ENCODE measurements at places on chromosomes 5 and 9.

DNA sequence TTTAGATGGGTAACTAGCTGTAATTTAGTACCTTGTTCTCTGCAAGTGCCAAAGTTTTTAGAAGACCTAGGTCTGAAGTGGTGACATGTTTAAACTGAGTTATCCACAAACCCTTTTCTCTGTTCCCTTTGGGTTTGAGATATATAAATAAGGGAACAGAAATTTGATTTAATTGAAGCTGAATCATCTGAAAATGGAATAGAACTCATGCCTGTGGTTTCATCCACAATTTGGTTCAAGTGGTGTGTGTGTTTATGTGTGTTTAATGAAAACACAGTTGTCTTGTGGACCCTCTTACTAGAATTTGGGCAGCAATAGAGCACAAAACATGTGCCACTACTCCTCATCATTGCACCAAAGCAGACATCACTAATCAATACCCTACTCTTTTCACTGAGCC is 216.9 kb downstream of the GLIS3 start:
- no peak for DNase-seq

- no peak for DNase-seq
Measured at GRCh38 chr5:39521098-39521860, 96.5 kb upstream of the DAB2 start.

GRCh38 chr5:79878721-79879336 is 112.2 kb downstream of the MTX3 start:
- DNase-seq, result peak; percentile 31

GRCh38 chr5:116554764-116555163 is 19.9 kb downstream of the SEMA6A start:
- no peak for DNase-seq

- no peak for DNase-seq
Measured at GRCh38 chr9:34579104-34579807, 10.3 kb downstream of the CNTFR start.

GRCh38 chr9:121185178-121185745 is 16.4 kb downstream of the RAB14 start:
- no peak for DNase-seq

GRCh38 chr5:115402822-115403577 is 106.5 kb upstream of the CCDC112 start:
- no peak for DNase-seq

DNA sequence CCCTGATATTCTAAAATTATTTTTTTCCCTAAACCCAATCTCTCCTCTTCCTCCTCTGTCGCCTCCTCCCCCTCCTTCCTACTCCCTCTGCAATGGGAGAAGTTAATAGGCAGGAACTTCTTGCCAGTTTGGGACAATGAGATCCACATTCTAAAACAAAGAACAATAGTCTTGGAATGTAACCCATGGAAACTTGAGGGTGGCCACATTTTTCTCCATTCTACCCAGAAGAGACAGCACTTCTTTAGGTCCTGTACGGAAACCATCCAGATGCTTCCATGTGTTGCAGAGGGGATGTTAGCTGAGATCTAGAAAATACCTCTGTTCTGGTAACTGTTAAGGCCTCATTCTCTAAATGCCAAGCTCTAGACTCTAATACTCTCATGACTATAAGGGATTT is 10.0 kb downstream of the SPARC start:
- no peak for DNase-seq

DNA sequence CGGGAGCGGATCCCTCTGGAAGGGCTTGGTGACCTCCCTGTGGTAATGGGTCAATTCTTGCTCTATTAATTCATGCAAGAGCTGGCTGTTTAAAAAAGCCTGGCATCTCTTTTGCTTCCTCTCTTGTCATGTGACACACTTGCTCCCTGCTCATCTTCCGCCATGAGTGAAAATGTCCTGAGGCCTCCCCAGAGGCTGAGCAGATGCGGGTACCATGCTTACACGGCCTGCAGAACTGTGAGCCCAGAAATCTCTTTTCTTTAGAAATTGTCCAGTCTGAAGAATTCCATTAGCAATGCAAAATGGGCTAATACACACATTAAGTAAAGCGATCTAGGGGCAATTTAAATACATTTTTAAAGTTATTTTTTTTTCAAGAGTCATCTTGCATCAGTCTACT is 48.7 kb upstream of the CDK20 start:
- no peak for DNase-seq

DNA sequence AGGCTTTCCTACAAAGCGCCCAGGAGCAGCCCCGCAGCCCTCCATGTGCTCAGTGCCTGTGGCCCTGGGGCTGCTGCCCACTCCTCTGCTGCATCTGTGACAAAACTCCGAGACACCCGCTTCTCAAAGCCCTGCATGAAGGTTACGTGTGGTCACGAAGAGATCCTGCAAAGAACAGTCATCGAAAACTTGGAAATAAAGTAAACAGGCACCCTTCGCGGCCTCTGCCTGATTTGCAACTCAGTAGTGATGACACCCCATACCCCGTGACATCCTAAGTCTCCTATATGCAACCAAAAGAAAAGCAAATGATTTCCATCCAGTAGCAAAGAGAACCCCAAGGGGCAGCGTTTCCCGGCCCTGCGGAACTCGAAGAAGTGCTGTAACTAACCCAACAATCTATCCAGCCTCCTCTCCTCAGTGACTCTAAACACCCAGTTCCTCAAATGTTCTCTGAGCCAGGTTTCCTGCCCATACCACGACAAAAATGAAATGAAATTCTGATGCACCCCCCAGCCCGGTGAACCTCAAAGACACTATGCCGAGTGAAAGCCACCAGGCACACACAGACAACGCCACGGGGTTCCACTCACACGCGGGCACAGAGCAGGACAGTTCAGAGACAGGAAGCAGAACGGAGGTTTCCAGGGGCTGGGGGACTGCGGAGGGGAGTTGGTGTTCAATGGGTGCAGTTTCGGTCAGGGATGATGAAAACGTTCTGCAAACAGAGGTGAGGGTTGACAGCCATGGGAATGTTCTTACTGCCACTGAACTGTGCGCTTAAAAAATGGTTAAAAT is 19.0 kb downstream of the NACC2 start:
- DNase-seq, result no peak

- DNase-seq, result no peak
Measured at GRCh38 chr5:113488645-113489184, 462 bp upstream of the MCC start.

GRCh38 chr9:74742792-74743730 is 144.7 kb downstream of the TRPM6 start:
- peak; percentile 44 for DNase-seq

GRCh38 chr5:134450374-134450773 is 38.7 kb upstream of the CDKN2AIPNL start:
- no peak for DNase-seq

DNA sequence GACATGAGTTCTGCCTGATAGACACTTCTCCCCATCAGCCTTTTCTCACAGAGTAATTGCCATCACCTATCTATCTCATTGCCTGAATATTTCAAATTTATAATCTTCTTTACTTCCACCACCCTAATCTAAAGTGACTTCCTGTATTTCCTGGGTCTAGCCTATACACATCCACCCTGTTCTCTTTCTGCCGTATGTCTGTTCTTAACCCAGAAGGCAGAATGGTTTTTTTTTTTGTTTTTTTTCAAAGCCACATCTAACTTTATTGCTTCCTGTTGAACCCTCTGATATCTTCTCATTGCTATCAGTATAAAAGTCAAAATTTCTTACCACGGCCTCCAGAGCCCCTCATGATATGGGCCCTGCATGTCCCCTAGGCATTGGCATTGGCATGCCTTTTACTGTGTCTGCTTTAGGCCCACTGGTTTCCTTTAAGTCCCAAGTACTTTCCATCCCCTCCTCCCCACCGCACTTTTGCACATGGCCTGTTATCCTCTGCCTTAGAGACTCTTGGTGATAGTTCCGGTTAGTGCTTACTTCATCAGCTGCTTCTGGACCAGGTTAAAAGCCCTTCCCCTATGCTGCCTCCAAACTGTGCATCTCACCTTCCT is 159.9 kb downstream of the MAN2A1 start:
- no peak for DNase-seq

DNA sequence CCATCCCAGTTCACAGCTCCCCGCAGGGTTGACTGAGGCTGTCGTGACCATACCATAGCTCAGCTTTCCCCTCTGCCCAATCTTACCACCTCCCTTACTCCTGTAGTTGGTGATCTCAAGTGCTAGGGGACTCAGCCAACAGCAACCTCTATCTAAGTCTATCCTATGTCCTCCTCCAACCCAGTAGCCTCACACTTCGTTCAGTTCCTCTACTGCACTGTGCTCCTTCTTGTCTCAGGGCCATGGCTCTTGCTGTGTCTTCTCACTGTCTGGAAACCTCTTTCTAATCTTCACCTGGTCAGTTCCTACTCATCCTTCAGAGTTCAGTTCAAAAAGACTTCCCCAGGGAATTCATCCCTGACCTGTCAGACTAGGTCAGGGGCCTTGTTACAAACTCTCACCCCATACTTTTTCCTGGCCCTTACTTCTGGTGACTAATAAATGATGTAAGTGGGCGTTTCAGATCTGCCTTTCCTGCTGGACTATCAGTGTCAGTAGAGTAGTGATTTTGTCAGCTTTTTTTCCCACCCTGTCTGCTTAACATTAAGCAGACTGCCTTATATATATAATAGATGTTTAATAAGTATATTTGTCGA is 53.6 kb upstream of the NR3C1 start:
- DNase-seq, result no peak

GRCh38 chr9:6920041-6920440 is 162.3 kb downstream of the KDM4C start:
- DNase-seq, result no peak

GRCh38 chr9:110330484-110331105 is 7.1 kb downstream of the TXNDC8 start:
- DNase-seq, result no peak

GRCh38 chr9:131583337-131583645 is 38.0 kb downstream of the PRRT1B start:
- no peak for DNase-seq

DNA sequence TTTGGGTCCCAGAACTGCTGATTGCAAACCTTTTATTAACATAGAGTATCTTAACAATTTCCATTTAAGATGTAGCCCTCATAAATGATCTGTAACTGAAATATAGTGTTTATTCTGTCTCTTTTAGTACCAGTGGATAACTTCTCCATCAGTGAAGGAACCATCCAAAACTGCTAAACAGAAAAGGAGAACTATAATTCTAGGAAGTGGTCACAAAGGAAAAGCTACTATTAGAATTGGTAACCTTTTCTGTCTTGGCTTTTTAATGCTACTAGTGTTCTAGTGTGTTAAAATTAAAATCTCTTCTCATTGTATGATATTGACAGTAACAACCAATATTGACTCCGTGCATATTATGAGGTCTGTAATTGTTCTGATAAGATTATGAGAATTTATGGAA is 12.8 kb downstream of the CEP78 start:
- DNase-seq, result no peak

GRCh38 chr5:173443971-173444370 is 115.8 kb upstream of the STC2 start:
- DNase-seq, result no peak

GRCh38 chr5:145946112-145946861 is 9.9 kb downstream of the SH3RF2 start:
- DNase-seq, result peak; percentile 59

GRCh38 chr5:3993856-3994473 is 398.3 kb downstream of the IRX1 start:
- no peak for DNase-seq

DNA sequence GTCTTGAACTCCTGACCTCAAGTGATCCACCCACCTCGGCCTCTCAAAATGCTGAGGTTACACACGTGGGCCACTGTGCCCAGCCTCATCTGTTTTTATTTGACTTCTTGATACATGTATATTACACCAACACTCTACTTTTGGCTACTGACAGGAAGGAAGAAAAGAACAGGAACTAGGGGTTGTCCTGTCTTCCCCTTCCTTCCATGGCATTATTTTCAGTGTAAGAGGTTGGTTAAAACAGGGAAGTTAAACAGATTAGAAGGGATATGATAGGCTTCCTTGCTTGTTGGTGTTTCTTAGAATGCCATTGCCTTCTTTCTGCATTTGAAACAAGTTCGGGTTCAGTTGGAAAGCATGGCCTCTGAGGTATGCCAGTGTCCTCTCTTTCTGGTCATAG is 312.8 kb downstream of the NDUFS4 start:
- DNase-seq, result no peak

GRCh38 chr5:122319897-122320296 is 7.9 kb downstream of the SNCAIP start:
- no peak for DNase-seq

- peak; percentile 9 for DNase-seq
Measured at GRCh38 chr5:140868721-140869554, at the start of gene PCDHA11. Gene PCDHA11, plus strand, starts transcription at chr5:140868957. Its CDS starts 147 bp downstream, at chr5:140869104.

DNA sequence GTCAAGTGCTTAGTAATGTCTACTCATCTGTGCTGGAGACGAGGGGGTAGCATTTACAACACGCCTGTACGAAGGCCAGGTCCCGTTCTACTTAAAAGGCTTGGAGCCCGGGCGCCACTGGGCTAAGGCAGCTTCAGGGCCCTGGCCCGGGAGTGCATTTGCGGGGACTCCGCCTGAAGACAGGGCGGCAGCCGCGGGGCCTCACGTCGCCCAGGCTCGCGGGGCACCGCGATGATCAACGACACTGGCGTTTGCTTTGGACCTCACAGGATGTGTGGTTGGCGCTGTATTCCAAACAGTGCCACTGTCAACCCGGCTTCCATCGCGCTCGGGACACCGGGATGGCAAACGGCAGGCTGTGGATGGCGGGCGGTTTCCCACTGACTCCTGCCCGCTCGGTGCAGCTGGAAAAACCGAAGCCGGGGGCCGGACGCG is 1.1 kb upstream of the TENT4A start:
- DNase-seq, result peak; percentile 70

- no peak for DNase-seq
Measured at GRCh38 chr5:40447438-40447837, 232.3 kb upstream of the PTGER4 start.

GRCh38 chr9:29212397-29213387 is 1639.4 kb upstream of the C9orf72 start:
- no peak for DNase-seq

- no peak for DNase-seq
Measured at GRCh38 chr5:57348376-57349140, 134.1 kb downstream of the ACTBL2 start.

DNA sequence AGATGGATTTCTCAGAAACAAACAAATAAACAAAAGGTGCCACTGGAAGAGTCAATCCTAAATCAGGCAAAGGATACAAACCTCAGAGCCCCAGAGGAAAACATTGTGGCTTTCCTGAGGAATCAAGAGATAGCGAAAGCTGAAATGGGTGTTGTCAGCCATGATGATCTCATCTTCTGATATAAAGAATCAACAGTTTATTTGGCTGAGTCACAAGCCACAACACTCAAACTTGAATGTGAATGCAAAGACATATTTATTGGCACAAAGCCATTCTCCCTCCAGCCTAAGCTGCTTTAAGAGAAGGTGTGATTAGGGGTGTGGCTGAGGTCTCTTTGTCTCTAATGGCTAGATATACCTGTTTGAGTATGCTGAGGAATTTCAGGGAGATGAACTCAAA is 73.3 kb upstream of the NREP start:
- peak; percentile 23 for DNase-seq

- DNase-seq, result no peak
Measured at GRCh38 chr9:12461763-12462460, 231.3 kb upstream of the TYRP1 start.

- peak; percentile 63 for DNase-seq
Measured at GRCh38 chr9:97900738-97901565, 21.3 kb downstream of the TRMO start.
